ENCODE measurements at places on chromosomes 3 and 15.

GRCh38 chr3:67001086-67001861, 3.2 kb downstream of the KBTBD8 start:
- no peak for DNase-seq

DNA sequence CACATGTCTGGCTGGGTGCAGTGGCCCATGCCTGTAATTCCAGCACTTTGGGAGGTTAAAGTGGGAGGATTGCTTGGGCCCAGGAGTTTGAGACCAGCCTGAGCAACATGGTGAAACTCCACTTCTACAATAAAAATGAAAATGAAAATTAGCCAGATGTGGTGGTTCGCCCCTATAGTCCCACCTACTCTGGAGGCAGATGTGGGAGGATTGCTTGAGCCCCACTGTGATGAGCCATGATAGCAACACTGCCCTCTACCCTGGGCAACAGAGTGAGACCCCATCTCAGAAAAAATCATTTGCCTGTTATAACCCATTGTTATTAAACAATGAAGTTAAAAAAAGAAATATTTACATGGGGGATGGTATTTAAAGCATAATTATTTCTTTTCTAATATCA, 240.1 kb upstream of the ZPLD1 start:
- no peak for DNase-seq

- DNase-seq = no peak
Measured at GRCh38 chr3:58665405-58665804, 1.2 kb downstream of the FAM3D start.

DNA sequence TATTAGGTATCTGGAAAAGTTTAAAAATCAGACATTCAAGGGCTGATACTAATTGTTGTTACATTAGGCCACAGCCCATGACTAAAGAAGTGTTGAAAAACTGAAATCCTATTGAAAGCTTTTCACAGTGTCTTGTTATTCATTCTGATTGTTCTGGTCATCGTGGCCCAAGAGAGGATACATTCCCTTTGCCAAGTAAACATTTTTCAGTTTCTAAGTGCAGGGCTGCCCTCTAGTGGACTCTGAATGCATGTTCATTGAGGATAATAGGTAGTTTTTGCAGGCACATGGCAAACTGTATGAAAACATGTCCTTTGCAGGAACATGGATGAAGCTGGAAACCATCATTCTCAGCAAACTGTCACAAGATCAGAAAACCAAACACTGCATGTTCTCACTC, 181.1 kb downstream of the MYRIP start:
- DNase-seq = no peak

DNA sequence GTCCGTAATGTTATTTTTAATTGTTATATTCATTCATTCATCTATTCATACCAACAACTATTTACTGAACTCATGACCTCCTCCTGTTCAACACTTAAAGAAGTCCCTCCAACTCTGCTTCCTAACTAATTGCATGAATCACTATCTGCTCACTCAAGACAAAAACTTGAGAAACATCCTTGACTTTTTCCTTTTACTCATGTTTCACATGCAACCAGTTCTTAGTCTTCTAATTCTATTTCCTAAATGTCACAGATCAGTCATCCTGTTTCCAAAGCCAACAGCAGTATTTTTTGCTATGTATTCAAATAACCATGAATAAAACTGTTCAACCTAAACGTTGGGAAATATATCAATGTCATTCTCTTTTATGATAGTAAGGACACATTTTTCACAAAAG, 124.6 kb upstream of the GBE1 start:
- no peak for DNase-seq

- DNase-seq = no peak
Measured at GRCh38 chr15:29266052-29266582, 3.5 kb downstream of the NSMCE3 start.

GRCh38 chr3:30227571-30228301, 378.7 kb upstream of the TGFBR2 start:
- no peak for DNase-seq

- DNase-seq = no peak
Measured at GRCh38 chr15:92809880-92810361, 90.2 kb upstream of the CHD2 start.

GRCh38 chr3:128946411-128946810, 47.5 kb downstream of the CFAP92 start:
- no peak for DNase-seq

DNA sequence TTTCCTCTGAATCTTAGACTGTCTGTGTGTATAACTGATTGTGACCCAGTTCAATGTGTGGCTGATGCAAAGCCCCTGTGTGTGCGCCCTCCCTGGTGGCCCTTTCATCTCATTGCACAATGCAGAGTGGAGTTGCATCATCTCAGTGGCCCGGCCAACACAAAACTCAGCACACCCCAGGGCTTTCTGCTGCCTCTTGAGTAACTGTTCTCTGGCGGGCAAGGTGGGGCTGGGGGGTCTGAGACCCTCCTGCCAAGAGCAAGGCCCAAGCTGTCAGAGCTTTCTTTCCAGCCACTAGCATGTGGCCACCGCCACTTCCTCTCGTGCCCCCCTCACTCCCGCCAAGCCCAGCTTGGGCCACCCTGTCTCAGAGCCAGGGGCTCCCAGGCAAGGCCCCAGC, 80.7 kb upstream of the ALDH1L1 start:
- DNase-seq = no peak

- DNase-seq = no peak
Measured at GRCh38 chr3:100348727-100349126, 14.2 kb downstream of the NIT2 start.

DNA sequence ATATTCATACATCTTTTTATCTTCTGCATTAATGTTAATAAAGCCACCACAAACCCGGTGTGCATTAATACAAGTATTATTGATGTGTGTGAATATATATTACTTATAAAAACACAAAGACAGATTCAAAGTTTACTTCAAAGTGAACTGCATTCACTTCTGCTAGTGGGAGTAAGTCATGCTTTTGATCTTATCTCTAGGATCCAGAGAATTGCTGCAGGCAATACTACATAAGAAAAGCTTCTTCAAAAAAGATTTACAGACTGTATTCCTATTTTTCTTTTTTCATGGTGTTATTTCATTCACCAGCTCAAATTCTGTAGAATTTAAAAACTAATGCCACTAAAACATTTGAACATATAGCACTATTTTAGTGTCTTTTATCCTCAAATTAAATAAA, 87.5 kb upstream of the CBLB start:
- DNase-seq = no peak

Data from activated CD8-positive, alpha-beta memory T cell treated with anti-CD3 and anti-CD28 coated beads for 4 hours (primary cell).